ENCODE measurements at places on chromosomes 5 and 9.

- DNase-seq = no peak
These were observed 1.3 kb downstream of the SH3GL2 start for GRCh38 chr9:17580119-17580518.

DNA sequence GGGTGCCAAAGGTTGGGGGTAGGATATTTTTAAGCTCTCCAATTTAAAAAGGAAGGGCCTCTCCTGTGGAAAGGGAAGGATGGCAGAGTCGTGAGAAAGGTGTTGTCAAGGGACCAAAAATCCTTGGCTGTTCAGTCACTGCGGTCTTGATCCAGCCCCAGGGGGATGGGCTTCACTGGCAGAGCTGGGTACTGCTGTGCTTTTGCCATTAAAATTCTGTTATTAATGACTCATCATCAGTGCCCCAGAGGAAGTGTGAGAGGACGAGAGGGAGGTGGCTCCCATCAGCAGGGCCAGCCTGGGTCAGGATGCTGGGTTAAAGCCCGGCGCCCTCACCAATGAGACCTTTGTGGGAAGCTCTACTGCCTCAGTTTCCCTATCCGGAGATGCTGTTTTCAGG is 16.7 kb downstream of the PCDH12 start:
- no peak for DNase-seq

DNA sequence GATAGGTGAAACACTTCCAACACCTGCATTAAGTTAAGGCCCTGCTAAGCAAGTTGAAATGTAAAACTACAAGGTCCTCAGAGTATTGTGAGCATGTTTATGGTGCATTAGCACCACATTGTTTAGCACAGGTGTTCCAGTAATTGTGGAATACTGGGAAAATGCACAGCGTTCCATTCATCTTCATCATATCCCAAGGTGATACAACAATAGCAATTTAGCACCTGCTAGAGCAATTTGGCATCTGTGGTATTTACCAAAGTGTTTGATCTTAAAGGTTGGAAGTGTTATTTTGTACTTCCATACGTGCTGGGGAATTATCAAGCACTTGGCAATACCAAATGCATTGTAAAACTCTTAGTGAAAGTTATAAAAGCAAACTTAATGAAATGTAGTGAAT is 266.8 kb downstream of the CYLC2 start:
- no peak for DNase-seq

GRCh38 chr9:37300620-37301019 is 121.9 kb upstream of the GRHPR start:
- no peak for DNase-seq

- DNase-seq = peak; percentile 15
These were observed 77.5 kb downstream of the ZSWIM6 start for GRCh38 chr5:61409568-61409967.

DNA sequence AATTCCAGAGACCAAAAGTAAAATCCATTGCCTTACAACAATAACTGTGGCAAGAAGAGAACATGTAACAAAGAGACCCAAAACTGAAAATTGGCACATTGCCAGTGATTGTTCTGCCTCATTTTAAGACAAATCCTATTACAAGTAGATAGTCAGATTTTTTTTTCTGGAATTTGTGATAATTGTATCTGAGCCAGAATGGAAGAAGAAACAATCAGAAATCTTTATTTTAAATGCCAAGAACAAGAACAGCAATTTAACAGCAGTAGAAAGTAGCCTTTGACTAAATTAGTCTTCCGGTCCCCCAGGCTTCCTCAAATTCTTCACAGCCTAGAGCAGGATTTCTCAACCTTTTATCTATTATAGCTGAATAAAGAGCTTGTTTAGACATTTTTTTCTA is 106.7 kb upstream of the PTPN3 start:
- peak; percentile 48 for DNase-seq

- no peak for DNase-seq
These were observed 40.2 kb downstream of the SUB1 start for GRCh38 chr5:32625547-32625946.

GRCh38 chr5:28281351-28281750 is 1243.0 kb upstream of the CDH9 start:
- DNase-seq = no peak

DNA sequence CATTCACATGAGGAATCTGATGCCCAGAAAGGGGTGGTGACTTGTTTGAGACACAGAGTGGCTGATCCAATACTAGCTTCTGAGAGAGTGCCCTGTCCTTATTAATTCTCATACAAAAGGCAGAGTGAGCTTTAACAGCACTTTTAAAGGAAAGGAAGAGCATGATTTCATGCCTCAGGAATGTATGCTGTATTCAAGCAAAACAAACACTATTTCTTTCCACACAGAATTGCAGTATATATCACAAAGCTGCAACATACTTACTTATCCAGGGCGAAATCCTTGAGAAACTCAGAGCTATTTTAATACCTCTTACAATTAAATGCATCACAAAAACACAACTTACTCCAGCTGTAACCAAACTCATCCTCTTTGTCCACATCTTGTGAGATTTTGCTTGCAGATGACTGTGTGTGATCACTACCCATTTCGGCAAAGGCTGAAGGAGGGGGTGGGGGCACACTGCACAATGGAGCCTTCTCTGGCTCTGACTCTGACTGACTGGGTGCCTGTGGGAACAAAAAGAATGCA is 139.8 kb downstream of the MPDZ start:
- peak; percentile 72 for DNase-seq

- DNase-seq = no peak
These were observed 85.3 kb downstream of the BARX1 start for GRCh38 chr9:93869863-93870262.

GRCh38 chr9:8705861-8706260 is 906.3 kb upstream of the DMAC1 start:
- DNase-seq = no peak

DNA sequence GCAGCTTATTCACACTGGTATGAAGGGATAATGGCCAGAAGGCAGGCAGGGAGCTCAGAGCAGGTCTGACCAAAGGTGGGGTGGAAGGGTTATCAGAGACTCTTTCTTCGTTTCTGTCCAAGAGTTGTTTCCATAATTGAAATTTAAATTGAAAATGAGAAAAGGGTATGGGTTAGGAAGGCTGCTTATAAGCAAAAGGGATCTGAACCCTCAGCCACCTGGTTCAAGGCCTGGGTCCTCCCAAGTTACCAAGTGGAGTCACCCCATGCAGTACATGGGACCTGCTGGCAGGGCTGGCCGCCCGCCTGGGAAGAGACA is 17.8 kb downstream of the EEIG1 start:
- no peak for DNase-seq

- no peak for DNase-seq
These were observed 140.4 kb downstream of the TUSC1 start for GRCh38 chr9:25537808-25538207.

DNA sequence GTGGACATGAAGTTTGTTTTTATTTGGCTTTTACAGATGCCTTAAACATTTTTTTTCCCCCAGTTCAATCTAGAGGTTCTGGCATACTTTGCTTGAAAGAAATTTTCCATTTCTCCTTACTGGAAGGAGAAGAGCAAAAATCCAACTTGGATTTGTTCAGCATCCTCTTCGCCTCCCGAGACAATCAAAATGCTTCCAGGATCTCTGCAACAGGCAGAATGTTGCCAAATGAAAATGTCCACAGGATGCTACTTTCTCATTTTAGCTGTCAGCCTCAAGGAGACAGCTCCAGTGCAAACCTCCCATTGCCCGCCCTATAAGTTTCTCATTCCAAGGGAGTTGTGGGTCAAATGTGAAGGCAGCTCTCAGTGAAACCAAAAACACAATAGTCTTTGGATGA is 1972.1 kb downstream of the MAT2B start:
- peak; percentile 40 for DNase-seq

DNA sequence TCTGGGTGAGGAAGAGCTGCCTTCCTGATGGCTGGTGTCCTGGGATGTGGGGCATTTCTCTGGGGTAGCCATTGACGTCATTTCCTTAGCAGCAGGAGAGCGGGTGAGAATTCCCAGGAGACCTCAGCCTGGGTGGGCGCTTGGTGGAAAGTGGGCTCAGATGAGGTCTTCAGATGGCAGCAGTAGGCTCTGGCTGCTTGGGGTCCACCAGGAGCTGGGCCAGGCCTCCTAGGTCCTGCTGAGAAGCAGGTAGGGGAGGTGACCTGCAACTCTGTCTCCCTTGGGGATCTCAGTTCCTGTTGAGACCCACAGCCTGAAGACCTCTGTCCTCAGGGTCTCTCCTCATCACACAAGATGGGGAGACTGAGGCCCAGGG is 31.5 kb downstream of the FAM163B start:
- no peak for DNase-seq

DNA sequence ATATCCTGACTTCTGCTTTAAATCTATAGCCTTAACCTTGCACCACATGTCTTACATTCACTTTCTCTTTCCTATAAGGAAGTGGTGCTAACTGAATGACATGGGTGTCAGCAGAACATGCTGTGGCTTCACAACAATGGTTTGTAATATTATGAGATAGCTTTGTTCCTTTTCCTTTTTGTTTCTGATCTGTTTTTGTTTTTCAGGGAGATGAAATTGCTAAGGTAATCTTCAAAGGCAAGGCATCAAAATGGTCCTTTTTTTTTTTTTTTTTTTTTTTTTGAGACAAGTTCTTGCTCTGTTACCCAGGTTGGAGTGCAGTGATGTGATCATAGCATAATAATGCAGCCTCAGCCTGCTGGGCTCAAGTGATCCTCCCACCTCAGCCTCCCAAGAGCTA is 53.6 kb upstream of the RANBP6 start:
- no peak for DNase-seq

GRCh38 chr5:135313405-135313804 is 85.6 kb downstream of the MACROH2A1 start:
- no peak for DNase-seq

GRCh38 chr5:137617528-137618205 is 118.2 kb downstream of the KLHL3 start:
- no peak for DNase-seq

- no peak for DNase-seq
These were observed 179.0 kb upstream of the CD180 start for GRCh38 chr5:67375606-67376005.

DNA sequence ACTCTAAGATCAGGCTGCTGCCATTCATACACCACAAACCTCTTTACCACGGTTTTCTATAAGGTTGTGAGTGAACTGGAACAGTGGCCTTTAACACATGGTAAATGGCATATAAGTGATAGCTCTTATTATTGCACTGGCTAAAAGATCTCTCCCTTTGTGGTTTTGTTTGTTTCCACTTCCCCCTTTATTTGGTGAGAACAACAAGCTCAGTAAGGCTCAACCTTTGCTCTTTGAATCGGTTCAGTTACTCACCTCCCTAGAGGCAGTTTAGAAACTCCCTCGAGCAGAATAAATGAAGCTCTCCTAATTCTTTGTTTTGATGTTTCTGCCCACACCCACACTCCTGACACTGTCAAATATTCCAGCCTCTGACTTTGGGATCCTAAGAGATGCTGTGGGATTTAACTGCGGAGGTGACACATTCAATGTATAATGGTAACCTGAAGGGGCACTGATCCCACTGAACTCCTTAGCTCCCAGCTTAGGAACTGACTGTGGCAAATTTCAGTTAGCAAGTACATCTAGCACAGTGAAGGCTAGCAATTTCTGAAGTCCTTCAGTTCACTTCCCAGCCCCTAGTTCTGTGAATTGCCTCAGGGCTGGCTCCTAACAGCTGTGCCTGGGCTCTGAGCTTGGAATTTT is 22.5 kb upstream of the RAD23B start:
- no peak for DNase-seq

- peak; percentile 69 for DNase-seq
These were observed 47.9 kb downstream of the COL5A1 start for GRCh38 chr9:134689321-134690181.

GRCh38 chr5:9544056-9544455 is 1.8 kb downstream of the SEMA5A start:
- no peak for DNase-seq

GRCh38 chr5:68257210-68257609 is 41.7 kb downstream of the PIK3R1 start:
- DNase-seq = no peak
